ENCODE measurements at places on chromosomes 7 and 10.
A peak's percentile ranks its signal among the peaks of the same experiment; 100 is the strongest.

DNA sequence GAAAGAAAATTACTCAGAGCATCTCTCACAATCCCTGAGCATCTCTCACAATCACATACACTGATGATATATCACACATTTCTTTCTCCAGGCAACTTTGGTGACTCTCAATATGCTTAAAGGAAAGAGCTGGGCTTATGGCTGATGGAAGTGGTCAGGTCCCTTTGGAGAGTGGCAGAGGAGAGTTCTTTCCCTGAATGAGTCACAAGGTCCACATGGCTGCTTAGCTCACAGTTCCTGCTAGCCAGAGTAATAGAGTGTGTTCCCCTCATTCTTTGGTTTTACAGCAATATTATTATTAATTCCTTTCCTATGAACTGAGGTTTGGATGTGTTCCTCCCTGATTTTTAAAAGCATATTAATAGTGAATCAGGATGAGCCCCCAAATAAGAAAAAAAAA is 287.4 kb downstream of the C7orf25 start:
- DNase-seq, result no peak

DNA sequence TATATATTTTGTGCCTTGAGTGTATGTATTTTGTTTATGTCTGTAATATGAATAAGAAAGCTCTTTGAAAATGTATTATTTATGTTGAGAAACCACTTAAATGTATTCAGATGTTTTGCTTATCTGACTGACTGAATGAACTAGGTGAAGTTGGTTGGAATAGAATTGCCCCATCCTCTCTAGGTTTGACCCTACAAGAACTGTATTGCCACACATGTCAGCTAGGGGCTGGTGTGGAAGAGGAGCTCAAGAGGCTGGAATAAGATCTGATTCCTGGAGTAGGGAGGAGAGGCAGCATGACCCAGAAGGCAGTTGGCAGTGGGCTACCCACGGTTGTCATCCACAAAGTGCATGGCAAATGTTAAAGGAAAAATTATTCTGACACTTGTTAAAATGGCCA is 9.1 kb downstream of the SSMEM1 start:
- no peak for DNase-seq

DNA sequence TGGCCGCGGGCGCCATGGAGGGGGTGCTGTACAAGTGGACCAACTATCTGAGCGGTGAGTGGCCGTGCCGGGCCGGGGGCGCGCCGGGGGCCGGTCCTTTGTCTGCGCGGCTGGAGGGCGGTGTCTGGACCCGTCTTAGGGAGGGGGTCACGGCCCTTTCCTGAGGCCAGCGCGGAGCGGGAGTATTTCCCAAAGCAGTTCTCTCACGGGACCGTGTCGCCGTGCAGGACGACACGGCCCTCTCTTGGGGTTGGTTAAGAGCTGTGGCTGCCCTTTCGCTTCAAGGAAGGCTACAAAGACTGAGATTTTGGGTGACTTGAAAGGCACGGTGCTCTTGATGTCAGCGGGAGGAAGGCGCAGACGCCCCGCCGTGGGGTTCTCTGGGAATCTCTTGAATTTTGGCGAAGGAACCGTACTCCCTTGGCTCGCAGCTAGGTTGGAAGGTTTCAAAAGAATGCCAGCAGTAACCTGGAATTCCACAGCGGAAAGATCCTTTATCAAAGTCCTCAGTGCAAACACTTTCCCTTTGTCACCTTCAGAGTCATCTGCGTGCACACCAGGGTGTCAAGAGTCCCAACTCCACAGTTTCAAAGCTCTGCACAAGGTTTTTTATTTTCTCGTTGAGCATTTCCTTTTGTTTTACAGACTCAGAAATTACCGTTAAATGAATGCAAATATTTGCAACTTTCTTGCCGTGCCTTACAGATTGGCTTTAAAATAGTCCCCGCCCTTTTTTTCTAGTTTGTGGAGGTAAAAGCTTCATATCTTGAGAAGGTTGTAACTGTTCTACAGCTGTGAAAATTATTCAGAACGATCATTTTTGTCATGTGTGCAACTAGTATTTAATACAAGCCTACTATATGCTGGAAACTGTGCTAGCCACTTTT is 780 bp downstream of the PLEKHA8 start:
- peak; percentile 24 for DNase-seq

GRCh38 chr7:123433665-123434064 is 100.7 kb downstream of the IQUB start:
- DNase-seq, result no peak

DNA sequence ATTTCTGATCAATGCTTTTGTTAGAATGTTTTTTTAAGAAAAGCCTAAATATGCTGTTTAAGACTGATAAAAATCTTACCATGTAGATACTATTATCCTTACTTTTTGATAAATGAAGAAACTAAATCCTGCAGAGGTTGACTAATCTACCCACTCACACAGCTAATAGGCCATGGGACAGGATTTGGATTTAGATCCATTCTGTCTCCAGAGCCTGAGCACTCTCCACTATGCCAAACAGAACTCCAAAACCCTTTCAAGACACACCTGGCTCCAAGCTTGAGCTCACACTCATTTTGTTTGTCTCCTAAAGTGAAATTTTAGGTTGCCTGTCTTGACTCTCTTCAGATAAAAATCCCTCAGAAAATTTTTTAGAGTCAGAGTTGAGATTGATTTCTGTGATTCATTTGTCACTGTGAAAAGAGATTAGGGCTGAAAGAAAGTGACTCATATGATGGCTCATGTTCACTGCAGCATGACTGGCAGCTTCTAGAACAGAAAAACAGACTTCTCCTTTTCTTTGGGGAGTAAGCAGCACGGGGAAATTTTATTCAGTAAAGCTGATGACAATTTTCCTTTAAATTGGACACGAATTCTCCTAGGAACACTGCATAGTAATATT is 132.3 kb upstream of the POT1 start:
- no peak for DNase-seq

GRCh38 chr10:70856454-70856853 is 31.9 kb downstream of the PCBD1 start:
- DNase-seq, result no peak

GRCh38 chr10:101968286-101968939 is 87.6 kb downstream of the ARMH3 start:
- no peak for DNase-seq

DNA sequence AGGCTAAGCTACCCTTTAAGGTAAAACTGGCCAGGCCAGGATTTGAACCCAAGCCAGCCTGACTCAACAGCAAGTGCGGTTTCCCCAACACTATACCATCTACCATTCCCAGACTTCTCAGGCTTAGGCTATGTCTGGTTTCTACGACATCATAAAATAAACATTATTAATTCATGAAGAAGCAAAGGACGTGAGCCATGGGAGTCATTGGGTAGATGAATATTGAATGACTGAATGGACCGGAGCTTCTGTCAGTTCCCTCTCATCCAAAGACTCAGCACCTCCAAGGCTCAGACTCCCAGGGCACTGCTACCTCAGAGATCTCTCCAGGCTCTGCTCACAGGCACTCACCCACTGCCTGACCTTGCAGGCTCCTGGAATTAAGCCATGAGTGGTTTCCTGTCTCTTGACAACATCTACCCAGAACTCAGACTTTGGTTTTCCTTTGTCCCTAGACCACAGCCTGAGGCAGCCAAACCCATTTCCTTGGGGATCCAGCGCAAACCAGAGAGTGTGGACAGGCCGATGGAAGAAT is 64.6 kb upstream of the STEAP1B start:
- no peak for DNase-seq

- DNase-seq, result no peak
Measured at GRCh38 chr7:142139597-142140400, 28.3 kb downstream of the MGAM2 start.

GRCh38 chr7:92006046-92006445 is 65.4 kb downstream of the AKAP9 start:
- DNase-seq, result no peak

DNA sequence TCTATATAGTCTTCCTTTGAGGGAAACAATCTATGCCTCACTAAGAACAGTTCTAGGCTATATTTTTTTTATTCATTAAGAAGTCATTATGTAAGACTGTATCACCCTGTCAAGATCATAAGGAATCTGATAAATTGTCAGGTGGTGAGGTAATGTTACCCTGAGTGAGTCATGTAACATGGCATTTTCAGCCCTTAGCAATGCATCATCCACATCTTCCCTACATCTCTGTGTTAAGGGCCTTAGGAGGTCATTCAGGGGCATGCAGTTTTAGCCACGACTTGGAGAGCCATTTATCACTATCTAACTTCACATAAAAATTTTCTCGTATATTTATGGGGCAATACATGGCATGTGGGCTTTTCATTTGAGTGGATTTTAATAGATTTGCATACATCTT is 924.5 kb upstream of the MBL2 start:
- no peak for DNase-seq

GRCh38 chr10:126468876-126469643 is 80.8 kb upstream of the ADAM12 start:
- DNase-seq, result no peak
